Choroid plexus epithelial cell (primary cell): ENCODE measurements at places on chromosomes 2 and 18.

GRCh38 chr2:121611730-121612705 lies 37.2 kb downstream of the CLASP1 start:
- no peak for DNase-seq

- no peak for DNase-seq
Measured at GRCh38 chr2:97738179-97739019, 25.0 kb downstream of the ZAP70 start.

- DNase-seq, result no peak
Measured at GRCh38 chr2:50645346-50645745, 386.6 kb downstream of the NRXN1 start.

DNA sequence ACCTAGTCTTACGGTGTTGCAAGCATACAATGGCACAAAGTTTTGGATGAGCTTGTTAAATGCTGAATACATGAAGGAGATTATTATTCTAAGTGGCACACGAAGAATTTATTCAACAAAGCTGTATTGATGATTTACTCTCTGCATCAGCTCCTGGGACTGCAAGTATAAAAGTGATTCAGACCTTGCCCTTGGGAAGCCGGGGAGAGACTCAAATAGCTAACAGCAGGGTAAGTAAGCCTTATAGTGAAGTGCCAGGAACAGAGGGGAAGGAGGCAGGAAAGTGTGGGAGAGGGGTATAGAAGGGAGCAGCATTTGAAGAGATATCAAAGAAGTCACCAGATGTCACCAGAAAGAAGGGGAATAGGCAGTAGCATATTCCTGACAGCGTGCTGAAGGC lies 115.4 kb downstream of the MCFD2 start:
- DNase-seq, result no peak

DNA sequence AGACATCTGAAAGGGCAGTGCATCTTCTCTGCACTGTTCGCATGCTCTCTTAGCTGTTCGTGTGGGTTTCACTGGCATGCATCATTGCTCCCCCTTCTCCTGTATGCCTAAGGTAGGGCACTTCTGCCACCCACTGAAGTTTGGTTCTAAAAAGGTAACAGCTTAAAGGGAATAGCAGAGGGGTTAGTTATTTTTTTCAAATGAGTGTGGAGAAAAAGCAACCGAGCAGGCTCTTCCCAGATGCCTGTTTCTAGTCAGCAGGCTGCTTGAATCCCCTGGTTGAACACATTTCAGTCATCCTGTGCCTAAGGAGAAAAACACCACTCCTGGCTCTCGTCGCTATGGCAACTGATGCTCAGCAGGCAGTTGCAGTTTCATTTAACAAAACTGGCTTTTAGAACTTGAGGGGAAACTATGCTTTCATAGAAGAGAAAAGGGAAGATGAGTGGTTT lies 69.8 kb upstream of the GALNT3 start:
- DNase-seq, result no peak

DNA sequence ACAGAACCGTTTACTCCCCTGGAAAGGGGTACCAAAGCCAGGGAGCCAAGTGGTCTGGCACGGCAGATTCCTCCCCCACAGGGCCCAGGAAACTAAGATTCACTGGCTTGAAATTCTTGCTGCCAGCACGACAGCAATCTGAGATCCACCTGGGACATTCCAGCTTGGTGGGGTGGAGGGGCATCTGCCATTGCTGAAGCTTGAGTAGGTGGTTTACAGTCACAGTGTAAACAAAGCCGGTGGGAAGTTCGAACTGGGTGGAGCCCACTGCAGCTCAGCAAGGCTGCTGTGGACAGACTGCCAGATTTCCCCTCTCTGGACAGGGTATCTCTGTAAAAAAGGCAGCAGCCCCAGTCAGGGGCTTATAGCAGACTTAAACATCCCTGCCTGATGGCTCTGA lies 901.7 kb upstream of the LRRTM1 start:
- no peak for DNase-seq

DNA sequence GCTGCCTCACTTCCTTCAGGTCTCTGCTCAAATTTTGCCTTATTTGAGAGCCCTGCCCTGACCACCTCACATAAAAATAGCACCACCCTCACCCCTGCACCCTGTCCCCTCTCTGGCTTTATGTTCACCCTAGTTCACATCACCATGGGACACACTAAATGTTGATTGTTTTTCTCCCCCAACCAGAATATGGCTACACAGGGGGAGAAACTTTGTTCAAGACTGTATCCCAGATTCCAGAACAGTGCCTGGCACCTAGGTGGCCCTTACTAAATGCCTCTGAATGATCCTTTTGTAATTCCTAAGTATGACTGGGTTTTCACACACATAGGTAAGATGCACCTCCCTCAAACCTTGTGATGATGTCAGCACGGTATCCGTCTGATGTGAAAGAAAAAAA lies 28.4 kb upstream of the CATIP start:
- DNase-seq, result no peak

GRCh38 chr18:79476918-79477571 lies 81.3 kb downstream of the NFATC1 start:
- DNase-seq, result no peak

DNA sequence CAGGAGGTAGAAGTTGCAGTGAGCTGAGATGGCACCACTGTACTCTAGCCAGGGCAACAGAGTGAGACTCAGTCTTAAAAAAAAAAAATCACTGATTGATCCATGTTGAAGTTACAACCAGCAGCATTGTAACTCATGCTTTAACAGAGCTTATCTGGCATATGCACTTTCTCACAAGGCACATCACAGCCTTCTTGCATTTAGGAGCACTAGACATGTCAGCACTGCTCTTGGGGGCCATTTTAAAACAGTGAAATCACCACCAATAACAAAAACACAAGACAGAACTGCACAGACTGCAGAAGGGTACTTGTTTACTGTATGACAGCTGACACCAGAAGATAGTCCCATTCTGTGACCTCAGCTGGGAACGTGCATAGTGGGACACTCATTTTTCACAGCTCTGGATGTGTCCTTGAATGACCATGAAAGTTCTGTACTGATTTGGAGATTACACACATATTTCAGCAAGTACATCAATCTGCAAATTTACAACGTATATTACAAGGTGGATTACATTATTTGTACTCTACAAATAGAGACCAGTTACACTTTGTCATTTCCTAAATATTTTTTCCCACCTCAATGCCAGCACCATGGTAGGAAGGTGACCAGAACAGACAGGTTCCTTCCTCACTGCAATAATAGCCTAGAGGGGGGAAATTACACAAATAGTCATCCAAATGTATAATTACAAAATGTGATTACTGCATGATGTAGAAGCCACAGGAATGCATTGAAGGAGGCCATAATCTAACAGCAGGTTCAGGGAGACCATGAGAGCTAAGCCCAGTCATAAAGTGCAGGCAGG lies 35.1 kb downstream of the CCBE1 start:
- peak; percentile 58 for DNase-seq

- DNase-seq, result peak; percentile 52
Measured at GRCh38 chr2:74583504-74583903, 29.0 kb downstream of the DOK1 start.

DNA sequence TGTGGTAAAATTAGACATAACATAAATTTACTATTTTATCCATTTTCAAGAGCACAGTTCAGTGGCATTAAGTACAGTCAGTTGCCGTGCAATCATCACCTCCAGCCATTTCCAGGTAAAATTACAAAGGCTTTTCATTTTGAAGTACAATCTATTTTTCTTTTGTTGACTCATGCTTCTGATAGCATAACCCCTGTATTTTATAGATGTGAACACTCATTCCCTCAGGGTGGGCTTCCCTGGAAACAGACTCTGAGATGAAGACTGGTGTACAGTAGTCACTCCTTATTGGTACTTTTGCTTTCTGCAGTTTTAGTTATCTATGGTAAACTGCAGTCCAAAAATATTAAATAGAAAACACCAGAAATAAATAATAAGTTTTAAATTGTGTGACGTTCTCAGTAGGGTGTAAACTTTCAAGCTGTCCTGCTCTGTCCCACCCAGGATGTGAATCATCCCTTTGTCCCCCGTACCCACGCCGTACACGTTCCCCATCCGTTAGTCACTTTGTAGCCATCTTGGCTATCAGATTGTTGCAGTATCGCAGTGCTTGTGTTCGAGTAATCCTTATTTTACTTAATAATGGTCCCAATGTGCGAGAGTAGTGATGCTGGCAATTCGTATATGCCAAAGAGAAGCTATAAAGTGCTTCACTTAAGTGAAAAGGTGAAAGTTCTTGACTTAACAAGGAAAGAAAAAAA lies 41.1 kb upstream of the NAB1 start:
- DNase-seq, result peak; percentile 78

DNA sequence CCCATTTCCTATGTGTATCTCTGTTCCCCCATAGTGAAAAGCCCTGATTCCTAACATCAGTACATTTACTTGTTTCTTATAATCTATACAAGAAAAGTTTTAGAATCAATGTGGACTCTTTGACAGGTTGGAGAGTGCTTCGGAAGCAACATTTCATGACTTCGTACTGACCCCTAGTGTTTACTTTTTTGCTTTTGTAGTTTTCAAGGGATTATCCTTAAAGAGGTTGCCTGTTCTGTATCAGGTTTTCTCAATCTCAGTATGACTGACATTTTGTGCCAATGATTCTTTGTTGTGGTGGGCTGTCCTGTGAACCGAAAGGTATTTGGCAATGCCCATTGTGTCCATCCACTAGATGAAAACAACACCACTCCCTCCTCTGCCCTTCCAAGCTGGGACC lies 43.3 kb upstream of the SERPINB2 start:
- DNase-seq, result peak; percentile 77

DNA sequence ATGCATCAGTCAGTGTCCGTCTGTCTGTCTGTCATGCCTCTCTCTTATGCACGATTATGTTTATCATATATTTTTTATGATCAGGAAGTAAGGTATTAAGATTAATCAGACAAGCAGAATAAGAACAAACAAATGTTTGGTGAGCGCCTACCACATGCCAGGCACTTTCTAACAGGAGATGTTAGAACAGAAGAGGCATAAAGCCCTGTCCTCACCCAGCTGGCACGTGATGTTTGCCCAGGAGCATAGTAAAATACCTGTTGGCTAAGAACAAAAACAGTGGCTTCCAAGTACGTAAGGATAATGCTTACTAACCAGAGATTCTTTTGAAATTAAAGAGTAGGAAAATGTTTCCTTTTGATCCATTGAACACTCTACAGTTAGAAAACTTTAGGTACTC lies 380.2 kb upstream of the RAB12 start:
- DNase-seq, result no peak

DNA sequence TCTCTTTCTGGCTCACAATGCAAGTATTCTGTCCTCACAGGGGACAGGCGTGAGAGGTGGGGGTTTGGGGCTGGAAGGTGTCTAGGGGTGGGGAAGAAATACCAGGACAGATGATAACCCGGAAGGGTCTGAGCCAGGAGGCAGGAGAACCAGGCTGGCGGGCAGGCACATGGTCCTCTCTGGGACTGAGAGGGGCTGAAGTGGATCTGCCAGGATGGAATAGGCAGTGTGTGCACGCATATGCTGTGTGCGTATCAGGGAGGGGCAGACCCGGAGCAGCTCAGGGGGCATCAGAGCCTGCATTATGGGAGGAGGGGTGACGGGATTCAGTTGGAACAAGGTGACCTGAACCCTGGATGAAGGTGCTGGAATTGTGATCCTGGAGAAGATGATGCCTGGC lies 157.3 kb downstream of the DYSF start:
- no peak for DNase-seq

DNA sequence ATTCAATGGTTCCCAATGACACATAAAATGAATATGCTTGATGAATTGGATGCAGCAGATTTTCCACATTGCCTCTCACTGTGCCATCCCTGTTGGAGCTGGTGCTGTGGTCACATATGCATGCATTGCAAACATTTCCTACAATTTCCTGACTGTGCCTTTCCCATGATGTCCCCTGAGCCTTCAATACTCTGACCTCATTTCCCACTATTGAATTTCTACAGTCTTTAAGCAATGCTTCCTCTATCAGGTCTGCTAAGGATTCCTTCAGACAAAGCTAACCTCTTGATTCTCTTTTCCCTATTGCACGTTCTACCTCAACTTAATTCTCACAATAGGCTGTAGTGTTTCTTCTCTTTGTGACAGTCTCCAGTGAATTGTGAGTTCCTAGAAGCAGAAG lies 342.5 kb upstream of the CRIM1 start:
- DNase-seq, result no peak

DNA sequence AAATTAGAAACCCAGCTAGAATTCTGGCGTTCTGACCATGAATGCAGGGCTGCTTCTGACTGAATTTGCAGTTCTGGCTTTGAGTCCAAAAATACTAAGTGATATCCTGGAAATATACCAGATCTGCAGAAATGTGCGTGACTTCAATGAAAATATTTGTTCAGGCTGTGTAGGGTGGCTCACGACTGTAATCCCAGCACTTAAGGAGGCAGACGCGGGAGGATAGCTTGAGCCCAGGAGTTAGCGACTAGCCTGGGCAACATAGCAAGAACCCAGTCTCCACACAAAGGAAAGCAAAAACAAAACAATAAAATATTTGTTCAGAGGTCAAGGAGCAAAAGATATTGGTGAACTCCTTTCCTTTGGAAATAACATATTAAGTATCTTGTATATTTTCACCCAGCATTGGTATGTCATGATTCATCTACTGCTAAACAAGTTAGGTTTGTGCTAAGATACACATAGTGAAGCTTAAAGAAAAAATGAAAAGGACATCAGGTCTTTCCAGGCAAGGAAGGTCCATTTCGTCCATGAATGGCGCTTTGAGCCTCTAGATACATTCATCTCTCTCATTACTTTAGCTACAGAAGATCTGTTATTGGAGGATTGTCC lies 239.2 kb downstream of the CMPK2 start:
- peak; percentile 36 for DNase-seq

DNA sequence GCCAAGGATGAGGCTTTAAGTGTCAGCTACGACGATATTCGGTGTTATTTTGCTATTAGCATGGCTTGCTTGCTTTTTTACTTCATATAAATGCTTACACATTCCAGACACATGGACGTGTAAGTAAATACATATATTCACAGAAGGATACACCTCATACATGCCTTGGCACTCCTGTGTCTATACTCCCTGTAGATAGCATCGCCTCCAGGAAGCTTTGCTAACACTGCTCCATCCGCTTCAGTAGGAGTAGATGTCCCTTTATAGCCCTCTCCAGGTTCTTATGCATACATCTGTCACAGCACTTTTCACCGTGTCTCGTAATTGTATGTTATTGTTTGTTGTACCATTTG lies 27.5 kb upstream of the KCTD1 start:
- peak; percentile 5 for DNase-seq

DNA sequence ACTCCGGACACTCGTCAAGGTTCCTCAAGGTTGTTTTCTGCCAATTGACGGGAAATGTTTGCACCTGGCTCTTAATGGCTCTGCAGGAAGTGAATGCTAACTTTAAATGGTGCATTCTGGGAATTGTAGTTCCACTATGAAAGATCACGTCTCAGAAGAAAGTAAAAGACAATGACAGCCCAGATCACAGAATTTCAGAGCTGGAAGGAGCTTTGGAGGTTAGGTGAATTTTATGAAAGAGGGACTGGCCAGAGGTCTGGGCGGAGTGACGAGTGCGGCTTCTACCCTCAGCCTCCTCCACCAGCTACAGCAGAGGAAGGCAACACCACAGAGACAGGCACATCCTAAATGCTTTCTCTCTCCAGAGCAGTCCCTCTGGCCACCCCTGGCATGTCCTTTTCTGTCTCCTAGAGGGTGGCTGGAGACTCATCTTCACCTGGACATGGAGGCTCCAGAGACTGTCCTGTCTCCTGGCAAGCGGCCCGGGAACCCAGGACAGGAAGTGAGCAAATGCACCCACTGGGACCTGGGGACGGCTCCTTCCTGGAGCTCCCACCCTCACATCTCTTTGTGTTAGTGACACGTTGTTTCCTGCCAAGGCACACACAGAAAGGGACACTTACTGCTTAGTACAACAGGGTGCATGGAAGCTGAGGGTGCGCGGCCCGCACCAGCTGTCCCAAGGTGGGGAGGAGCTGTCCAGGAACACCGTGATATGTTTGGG lies 19.4 kb downstream of the THAP4 start:
- peak; percentile 41 for DNase-seq

GRCh38 chr2:69791045-69791444 lies 38.4 kb upstream of the GMCL1 start:
- peak; percentile 74 for DNase-seq
